ENCODE measurements at places on chromosomes 12 and 14.

- no peak for DNase-seq
Observed at GRCh38 chr12:79366374-79366773, 324.4 kb downstream of the PAWR start.

GRCh38 chr12:101924618-101925017, 47.2 kb downstream of the DRAM1 start:
- no peak for DNase-seq

DNA sequence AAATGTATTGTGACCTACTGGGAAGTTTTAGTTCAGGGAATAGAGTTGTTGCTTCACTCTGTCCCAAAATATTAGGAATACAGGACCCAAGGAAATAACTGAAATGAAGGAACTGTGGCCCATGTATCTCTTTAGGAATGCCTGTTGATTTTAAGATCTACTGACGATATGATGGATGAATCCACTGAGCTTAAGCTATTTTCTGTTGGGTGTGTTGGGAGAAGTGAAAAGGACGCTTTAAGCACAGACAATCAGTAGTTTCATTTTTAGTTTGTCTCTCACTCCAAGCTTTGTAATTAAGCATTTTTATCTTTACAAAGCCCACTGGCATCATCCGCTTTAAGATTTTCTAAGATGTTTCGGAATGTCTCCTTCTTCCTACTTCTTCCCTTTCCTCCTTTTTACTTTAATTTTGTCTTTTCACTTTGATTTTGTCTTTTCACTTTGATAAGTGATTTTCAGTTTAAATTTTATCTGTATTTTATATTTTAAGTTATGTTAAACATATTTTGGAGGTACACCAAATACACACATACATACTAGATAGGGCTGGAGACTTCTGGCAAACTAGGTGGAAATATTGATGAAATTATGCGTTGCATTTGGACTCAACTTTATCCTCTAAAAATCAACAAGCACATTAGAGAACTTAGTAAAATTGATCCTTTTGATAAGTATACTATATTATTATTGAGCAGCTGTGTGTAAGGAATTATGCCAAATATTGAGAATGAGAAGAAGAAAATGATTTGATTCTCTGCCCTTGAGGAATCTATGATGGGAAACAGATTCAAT, 52.3 kb upstream of the USP44 start:
- DNase-seq, result no peak

DNA sequence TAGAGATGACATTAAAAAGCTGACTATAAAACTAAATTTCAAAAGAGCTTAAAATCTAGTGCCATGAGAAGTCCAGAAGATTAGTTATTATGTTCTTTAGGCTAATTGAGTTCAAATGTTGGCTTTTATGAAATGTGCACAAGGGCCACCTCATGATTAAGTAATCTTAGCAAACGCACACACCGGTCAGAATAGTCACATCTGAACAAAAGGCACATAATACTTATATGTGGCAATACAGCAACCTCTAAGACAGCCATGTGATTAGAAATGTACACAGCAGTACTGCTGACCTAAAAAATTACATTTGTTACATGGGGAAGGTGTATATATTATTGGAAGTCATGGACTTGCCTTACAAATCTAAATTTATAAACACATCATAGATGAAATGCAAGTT, 344.7 kb upstream of the GARIN6 start:
- DNase-seq, result no peak

- DNase-seq, result no peak
Observed at GRCh38 chr12:13316587-13317246, 120.2 kb downstream of the EMP1 start.

DNA sequence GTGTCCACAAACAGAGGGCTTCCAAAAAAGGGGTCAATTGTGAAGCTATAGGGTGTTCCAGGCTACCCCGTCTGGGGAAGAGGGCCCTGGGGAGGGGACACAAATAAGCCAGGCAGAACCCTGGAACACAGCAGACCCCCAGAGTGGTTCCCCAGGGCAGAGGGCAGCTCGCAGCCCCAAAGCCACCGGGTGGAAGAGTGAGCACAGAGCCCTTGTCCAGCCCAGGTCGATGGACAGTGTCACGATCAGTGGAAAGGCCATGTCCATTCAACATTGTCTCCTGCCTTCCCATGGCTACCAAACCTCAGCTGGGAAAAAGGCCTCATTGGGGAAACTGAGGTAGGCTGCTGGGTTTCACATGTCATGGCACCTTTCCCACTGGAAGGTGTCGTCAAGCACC, 131.4 kb downstream of the DICER1 start:
- DNase-seq, result no peak

- DNase-seq, result no peak
Observed at GRCh38 chr14:66074537-66074936, 411.6 kb upstream of the CCDC196 start.

DNA sequence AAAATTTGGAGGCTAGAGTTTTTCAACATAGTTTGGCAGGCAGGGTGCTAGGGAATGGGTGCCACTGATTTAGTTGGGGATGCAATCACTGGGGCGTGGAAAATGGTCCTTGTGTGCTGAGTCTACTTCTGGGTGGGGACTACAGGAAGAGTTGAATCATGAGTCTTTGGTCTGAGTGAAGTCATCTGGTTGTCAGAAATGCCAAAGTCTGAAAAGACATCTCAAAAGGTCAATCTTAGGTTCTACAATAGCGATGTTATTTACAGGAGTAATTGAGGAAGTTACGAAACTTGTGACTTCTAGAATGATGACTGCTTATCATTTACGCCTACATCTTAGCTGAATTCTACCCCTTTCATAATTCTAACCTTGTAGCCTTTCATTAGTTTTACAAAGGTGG, 209.1 kb downstream of the NUBPL start:
- no peak for DNase-seq

DNA sequence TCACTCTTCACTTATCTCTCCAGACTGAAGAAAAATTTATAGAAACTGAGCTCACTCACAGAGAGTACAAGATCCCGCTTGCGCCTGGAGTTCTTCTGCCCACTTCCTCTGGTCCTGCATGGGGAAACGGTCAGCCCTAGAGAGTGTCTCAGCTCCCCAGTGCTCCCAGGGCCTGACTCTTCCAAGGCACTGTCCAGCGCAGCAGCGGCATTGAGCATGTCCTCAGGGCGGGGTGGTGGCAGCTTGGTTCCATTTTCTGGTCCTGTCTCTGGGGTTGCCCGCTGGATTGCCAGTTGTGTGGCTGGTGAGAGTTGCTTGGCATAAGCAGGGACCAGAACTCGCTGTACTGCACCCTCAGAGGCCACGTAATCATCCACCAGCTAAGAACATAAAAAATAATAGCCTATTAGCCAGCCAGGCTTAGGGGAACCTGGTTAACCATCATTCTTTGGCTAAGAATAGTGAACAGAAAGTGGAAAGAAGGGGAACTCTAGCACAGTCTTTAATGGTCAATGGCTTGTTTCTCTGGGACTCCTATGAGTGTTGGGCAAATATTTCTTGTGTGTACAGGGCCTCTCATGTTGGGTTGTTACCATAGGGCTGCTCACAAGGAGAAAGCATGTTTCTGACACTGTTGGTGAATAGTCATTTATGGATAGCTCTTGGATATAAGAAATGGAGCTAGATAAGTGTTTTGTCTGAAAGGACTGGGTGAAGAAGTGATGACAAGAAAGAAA, 13.7 kb upstream of the AJUBA start:
- DNase-seq, result no peak

DNA sequence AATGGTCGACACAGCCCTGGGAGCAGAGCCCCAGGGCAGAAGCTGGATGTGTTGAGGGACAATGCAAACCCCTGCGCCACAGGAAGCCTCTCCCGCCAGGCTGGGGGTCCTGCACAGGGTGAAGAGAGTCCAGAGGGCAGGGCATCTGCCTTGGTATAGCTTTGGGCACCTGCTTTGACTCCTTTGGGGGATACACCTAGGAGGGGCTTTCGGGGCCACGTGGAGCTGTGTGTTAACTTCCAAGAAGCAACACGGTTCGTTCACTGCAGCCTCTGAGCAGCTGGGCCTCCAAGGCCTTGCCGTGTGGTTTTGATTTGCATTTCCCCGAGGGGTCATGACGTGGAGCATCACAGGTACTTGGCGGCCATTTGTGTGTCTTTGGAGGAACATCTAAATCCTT, 5.8 kb upstream of the PUS1 start:
- no peak for DNase-seq

GRCh38 chr14:33617154-33617553, 333.7 kb downstream of the EGLN3 start:
- no peak for DNase-seq

GRCh38 chr12:97943359-97943758, 480.8 kb downstream of the RMST start:
- no peak for DNase-seq

- DNase-seq, result no peak
Observed at GRCh38 chr12:131711551-131712205, 788 bp downstream of the SFSWAP start.

DNA sequence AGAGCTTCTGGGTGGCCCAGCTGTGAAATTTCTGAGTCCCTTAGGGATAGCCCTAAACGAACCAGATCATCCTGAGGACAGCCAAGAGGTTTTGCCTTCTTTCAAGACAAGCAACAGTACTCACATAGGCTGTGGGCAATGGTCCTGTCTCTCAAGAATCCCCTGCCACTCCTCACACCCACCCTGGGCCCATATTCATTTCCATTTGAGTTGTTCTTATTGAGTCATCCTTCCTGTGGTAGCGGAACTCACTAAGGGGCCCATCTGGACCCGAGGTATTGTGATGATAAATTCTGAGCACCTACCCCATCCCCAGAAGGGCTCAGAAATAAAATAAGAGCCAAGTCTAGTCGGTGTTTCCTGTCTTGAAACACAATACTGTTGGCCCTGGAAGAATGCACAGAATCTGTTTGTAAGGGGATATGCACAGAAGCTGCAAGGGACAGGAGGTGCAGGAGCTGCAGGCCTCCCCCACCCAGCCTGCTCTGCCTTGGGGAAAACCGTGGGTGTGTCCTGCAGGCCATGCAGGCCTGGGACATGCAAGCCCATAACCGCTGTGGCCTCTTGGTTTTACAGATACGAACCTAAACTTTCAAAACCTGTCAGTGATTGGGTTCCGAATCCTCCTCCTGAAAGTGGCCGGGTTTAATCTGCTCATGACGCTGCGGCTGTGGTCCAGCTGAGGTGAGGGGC, 38.9 kb downstream of the DAD1 start:
- no peak for DNase-seq

- no peak for DNase-seq
Observed at GRCh38 chr12:23771240-23771949, 178.1 kb downstream of the SOX5 start.

DNA sequence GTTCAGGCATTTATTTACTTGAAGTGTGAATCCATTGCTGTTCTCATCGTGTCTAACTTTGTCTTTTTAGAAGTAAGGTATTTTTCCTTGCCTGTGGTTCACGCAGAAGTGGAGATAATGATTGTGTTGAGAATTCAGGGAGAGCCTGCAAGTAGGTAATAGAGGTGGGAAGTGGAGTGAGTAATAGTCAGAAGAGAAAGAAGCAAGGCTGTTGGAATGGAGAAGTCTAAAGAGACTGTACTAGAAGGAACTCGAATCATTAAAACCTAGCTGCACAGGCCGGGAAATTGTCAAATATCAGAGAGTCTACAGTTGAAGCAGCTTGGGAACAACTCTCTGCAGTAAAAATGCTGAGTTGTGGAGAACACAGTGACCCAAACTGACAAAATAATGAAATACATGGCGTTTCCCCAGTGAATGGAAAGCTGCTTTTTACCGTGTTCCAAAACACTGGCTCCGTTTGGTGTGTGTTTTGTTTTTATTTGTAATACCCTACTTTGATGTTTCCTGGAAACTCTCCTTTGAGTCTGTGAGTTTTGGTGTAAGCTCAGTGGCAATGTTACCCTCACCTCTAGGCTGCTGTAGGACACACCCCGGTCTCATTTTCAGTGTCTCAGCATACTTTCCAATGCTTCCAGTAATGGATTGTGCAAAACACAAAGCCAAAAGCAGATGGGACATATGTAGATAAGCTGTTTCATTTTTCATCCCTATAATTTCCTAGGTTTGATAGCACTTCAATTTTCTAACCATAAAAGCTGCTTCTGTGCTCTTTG, 146.6 kb downstream of the CRADD start:
- no peak for DNase-seq

- DNase-seq, result no peak
Observed at GRCh38 chr14:29798108-29798663, 129.5 kb downstream of the PRKD1 start.

DNA sequence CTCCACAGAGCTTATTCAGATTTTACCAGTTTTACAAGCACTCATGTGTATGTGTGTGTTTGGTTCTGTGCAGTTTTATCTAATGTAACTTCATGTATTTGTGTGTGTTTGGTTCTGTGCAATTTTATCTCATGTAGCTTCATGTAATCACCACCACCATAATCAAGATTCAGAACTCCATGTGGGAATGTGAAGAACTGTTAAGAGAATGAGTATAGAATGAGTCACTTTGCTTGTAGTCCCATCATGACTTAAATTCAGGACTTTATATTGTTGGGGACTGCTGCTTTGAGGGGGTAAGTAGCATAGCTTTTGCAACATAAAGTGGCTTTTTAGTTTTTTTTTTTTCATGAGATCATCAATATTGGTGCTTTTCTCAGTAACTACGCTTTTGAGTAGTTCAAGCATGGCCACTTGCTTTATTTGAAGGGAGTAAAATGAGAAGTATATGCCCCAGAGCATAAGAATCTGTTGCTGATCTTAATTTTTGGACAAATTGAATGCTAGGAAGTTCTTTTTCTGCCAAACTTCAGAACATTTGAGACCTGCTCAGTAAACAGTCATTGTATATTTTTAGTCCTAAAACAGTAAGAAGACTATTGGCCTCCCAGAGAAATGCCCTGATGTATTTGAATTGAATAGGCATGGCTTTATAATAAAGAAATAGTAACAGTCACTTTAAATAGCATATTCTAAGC, 28.8 kb downstream of the PROX2 start:
- DNase-seq, result no peak

DNA sequence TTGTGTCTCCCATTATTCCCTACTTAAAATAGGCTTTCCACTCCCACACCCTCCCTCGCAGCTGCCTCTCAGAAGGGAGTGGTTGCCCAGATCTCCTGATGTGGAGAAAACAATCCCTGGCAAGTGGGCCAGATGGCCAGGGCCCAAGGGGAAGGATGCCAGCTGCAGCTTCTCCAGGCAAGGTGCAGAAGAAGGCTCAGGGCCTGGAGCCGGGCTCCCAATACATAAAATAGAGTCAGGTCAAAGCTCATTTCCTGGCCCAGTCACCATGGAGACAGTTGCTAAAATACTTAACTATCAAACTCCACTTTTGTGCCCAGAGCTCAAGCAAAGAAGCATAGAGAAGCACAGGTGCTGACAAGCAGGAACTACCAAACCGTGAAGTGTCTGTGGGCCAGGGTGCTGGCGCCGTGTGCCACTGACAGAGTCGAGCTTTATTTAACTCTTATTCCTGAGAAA, 45.7 kb upstream of the ITPR2 start:
- DNase-seq, result no peak

DNA sequence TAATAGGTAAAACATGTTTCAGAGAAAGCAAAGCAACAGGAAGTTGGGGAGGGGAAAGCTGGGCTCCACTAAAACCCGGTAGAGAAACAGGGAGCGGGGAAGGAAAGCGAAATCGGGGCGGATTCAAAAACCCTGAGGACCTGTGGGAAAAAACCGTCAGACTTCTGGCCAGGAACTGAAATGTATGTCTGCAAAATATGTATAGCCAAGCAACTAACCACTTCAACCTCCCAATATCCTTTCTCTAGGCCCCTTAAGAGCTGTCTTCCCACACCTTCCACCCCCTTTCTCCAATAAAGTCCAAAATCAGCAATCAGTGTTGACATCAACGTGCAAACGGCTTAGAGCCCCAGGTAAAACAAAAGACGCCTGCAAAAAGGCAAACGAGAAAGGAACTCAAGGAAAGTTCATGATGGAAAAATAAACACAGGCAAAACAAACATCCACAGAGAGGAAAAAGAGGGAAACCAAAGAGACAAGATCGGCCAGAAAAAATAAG, 32.8 kb downstream of the SIX1 start:
- DNase-seq, result no peak

Measured in liver (tissue), 10 donors.